Adrenal gland (tissue), 19 donors: ENCODE measurements at places on chromosomes 11 and 22.

DNA sequence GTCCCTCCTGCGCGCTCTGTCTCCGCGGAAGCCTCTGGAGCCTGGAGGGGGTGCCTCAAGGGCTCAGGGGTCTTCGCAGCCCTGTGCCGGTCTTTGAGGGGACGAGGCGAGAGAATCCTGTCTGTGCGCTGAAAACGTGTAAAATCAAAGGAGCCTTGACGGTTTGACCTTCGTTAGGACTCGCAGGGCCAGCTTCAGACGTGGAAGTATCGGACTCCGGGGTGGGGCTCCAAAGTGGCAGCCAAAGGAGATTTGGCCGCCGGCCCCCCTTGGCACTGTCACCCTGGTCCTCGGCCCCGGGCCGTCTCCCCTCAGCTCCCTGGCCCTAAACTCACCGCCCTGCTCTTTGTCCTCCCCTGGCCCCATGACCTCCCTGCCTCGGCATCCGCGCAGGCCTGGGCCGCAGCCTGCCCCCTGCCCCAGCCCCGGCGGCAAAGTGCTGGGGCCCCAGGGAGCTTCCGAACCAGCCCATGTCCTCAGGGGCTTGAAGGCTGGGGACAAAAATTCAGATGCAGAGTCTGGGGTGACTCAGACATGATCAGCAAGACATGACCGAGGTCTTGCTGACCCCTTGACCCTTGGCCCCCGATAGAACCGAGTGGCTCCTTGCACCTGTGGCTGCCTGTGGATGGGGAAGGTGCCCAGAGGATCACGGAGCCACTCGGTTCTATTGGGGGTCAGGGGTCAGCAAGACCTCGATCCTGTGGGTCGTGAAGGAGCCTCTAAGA is 6.9 kb upstream of the PHRF1 start:
- DNase-seq, result no peak

- no peak for DNase-seq
These were observed 228.1 kb downstream of the MN1 start for GRCh38 chr22:27573280-27574001.

- DNase-seq, result no peak
These were observed 4.1 kb downstream of the PITPNM1 start for GRCh38 chr11:67500831-67501715.

GRCh38 chr11:115390441-115390840 is 113.8 kb downstream of the CADM1 start:
- no peak for DNase-seq

DNA sequence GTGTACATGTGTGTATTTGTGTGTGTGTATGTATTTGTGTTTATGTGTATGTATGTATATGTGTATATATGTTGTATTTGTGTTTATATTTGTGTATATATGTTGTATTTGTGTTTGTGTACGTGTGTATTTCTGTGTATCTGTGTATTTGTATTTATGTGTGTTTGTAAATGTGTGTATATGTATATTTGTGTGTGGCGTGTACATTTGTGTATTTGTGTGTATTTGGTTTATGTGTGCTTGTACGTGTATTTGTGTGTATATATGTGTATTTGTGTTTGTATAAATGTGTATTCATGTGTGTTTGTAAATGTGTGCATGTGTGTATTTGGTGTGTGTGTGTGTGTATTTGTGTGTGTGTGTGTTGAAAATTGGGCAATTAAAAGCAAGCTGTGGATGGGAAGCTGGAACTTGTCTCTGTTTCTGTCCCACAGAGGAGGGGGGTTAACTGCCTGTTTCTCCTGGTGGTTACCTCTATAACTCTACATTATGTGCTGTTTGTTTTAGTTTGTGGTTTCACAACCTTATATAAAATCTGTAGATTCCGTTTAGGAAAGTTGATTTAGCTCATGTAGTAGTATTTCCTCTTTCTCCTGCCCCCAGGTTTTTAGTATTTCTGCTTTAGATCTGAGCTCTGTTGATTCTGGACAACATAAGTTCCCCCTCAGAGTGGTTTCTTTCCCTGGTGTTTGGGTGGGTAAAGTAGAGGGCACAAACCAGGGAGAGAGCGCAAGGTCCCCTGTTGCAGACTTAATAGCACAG is 28.9 kb downstream of the AP2A2 start:
- DNase-seq, result no peak

- peak; percentile 92 for DNase-seq
These were observed at the start of gene SMTN for GRCh38 chr22:31080848-31081649. Gene SMTN (plus strand): TSS chr22:31081318. CDS start chr22:31083259, 1,941 bp downstream.

- no peak for DNase-seq
These were observed 475.1 kb upstream of the LARGE1 start for GRCh38 chr22:34395370-34395769.

GRCh38 chr11:36564376-36565030 is 3.3 kb upstream of the RAG1 start:
- peak; percentile 72 for DNase-seq

DNA sequence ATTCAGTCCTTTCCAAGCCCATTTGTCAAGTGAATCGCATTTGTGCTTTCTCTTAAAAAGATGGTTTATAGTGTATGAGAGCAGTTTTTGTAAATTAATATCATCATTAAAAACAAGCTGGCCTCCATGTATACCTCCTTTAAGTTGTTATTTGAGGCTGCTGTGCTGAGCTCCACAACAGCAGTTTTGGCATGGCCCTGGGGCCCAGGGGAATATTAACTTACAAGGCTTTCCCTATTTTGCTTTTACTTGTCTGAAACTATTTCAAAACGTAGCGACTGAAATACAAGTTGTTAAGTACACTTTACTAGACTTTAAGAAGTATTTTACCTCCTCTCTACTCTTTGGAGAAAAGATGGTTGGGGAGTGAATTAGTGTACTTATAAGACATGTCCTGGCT is 4.9 kb upstream of the BARX2 start:
- no peak for DNase-seq

DNA sequence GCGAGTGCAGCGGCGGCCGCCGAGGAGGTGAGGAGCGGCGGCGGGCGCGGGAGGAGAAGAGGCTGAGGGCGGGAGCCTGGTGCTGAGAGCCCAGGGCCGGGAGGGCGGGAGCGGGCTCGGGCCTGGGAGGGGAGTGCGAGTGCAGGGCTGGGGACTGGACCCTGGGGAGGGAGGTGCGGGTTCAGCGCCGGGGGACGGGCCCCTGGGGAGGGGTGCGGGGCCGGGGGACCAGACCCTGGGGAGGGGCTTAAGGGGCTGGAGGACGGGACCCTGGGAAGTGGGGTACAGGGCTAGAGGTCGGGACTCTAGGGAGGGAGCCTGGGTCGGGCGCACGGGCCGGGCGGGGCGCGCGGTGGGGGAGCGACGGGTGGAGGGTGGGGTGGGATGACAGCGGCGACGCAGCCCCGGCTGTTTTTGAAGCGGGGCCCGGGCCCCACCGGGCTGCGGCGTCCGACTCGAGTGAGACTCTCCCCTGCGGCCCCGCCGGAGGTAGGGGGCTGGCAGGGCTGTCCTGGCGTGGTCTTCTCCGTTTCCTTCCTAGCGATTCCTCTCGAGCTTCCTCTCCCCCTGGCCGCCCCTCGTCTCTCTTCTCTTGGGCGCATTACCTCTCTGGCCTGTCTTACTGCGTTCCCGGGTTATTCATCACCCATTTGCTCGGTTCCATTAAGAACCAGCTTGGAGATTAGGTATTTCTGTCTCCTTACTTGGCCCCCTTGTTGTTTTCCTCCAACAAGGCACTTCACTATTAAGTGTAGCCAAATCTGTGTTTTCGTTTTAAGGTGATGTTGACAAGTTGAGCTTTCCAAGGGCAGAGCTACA is 754 bp downstream of the NUP50 start:
- DNase-seq, result no peak

DNA sequence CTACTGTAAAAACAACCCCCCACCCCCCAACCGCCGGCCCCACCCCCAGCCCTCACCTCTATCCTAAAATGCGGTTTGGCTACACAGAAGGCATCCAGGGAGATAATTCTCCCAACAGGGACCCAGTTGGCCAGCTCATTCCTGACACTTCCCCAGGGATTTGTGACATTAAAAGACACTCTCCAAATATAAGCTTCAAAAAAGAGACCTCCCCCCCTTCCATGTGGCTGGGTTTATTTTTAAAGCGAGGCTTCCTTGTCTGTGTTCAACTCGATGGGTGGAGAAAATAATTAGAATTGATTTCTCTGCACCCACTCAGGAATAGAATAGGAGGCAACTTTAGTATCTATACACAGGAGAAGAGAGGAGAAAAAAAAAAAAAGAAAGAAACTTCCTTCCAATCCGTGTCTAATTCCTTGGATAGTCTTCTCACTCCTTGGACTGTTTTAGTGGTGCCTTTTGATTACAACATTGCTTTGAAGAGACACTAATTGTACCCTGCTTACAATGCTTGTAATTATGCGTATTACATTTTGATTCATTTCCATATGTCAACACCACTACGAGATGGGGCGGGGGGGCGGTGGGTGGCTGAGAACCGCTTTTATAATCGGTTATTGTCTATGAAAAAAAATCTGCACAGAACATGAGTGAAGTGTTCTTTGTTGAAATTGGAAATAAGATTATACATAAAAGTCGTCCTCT is 500.4 kb downstream of the MIAT start:
- DNase-seq, result no peak

DNA sequence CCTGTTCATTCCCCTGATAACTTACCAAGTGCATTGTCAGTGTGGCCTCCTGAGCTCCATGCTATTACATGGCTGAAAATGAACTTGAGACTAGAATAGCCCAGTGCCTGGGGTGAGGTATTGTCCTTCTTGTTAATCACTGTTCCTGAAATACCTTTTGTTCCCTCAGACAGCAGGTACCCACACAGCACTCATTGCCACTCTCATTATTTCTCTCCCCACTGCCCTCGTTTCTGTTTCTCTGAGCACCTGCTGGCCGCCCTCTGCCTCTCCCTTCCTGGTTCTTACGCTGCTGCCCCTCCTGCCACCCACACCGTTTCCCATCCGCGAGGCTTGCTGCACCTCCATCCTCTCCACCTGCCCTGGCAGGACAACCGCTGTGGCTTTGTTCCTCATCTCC is 36.9 kb upstream of the RAB1B start:
- no peak for DNase-seq

DNA sequence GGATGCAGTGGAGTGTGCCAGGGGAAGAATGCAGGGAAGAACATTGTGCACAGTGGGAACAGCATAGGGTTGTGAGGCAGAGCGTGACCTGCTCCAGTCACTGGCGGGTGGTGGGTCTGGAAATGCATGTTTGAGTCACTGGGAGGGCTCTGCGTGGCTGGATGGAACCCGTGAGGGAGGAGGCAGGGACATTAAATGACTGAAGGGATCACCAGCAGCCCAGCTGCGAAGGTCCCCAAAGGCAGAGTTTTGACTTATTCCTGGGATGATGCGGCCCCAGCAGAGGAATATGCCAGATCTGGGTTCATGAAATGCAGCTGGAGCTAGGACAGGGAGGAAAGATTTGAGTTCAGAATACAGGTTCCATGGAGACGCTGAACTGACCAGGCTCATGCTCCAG is 104.0 kb upstream of the FGF3 start:
- no peak for DNase-seq

GRCh38 chr11:90532125-90532524 is 309.3 kb upstream of the CHORDC1 start:
- no peak for DNase-seq

GRCh38 chr11:79447038-79447786 is 6.4 kb upstream of the TENM4 start:
- DNase-seq, result no peak

- DNase-seq, result no peak
These were observed 1252.7 kb downstream of the BRD1 start for GRCh38 chr22:48574776-48575617.

DNA sequence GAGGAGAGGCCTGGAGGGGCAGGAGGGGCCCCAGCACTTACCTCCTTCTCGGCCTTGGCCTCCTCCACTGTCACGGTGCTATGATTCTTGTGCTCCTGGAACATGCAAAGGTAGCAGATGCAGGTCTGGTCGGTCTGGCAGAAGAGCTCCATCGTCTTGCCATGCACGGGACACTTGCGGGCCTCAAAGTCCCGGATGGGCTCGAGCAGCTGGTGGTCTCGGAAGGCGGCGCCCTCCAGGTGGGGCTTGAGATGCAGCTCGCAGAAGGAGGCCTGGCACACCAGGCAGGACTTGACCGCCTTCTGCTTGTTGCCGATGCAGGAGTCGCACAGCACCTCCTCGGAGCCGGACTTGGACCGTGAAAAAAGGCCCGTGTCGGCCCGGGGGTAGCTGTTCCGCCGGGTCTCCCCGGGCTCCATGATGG is 714 bp downstream of the TRIM29 start:
- peak; percentile 6 for DNase-seq

DNA sequence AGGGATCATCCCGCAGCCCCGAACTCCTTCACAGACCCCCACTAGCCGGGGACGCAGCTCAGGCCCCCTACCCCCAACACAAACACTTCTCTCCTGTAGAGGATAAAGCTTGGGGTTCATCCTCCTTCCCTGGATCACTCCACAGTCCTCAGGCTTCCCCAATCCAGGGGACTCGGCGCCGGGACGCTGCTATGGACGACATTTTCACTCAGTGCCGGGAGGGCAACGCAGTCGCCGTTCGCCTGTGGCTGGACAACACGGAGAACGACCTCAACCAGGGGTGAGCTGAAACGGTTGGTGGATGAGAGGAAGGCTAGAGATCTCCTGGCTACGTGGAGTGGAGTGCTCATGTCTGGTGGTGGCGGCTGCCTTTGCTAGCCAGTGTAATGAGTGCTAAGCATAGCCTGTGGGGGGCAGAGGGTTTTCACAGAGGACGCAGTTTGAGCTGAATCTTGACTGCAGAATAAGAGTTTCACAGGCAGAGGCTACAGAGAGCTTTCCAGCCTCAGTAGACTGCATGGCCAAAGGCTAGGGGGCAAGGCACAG is 580 bp downstream of the ILK start:
- DNase-seq, result peak; percentile 79

DNA sequence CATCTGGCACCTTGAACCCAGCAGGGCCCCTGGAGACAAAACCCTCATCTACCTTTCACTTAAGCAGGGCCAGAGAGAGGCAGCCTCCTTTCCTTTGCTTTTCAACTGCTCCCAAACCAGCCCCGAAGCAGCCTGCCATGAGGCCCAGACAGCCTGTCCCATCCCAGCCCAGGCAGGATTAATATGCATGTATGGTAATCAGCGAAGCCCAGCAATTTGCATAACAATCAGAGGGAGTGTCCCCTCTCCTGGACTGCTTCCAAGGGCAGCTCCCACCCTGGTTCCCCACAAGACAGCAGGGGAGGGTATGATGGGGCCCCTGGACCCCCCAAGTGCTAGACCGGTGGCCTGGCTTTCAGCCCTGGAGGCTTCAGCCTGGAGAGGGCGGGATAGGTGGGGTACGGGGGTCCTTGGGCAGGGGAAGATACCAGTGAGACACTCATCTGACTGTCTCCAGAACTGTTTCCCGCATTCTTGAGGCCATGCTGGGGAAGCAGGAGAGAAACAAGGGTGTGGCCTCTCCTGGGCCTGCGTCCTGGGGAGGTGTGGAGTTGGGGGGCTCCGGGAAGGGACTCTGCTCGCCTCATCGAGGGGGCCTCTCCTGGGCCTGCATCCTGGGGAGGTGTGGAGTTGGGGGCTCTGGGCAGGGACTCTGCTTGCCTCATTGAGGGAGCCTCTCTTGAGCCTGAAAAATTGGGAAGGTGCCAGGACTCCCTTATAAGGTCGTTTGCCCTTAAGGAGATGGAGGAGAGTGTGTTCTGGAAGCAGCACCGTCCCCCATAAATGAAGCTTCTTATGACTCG is 93.2 kb upstream of the PRR5 start:
- no peak for DNase-seq
